ENCODE measurements at places on chromosomes 4 and X. TPM values are rescaled to one million over a fixed set of nuclear protein-coding genes. Genes with fewer than 3 reads are reported as not detected.

The PSAPL1 gene
- total RNA-seq = 0.24 TPM

The MAP7D3 gene
- total RNA-seq = 11.1 TPM

DNA sequence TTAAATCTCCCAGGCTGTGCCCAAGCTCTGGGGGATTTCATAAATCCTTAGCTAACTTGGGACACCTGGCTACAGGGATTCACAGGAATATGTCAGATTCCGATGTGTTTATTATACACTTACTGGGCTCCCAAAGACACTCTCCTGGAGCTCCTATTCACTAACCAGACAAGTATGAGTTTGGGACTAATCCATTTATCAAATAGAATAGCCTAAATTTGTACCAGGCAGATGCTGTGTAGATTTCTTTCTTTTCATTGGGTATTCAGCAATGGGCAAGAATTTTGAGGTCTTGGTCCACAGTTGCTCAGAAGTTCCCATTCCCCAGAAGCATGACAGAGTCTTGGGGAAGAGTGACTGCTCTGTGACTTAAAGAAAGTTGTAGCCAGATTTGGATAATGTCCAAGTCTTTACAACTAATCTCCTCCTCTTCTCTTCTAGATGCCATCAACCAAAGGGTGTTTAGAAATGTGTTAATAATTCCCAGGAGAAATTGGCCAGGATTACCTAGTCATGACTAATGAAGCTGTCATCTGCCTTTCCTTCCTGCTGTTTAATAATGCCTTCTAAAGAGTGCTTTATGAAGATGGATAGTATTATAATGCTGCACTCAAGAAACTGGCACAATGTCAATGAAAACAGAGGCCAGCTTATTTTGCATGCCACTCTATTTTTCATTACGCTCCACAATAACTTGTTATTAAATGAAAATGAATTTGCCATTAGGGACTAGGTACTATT, 120.9 kb downstream of the CHIC2 start:
- peak; percentile 44 for DNase-seq

GRCh38 chr4:138104284-138104680, 137.9 kb downstream of the SLC7A11 start:
- no peak for DNase-seq

DNA sequence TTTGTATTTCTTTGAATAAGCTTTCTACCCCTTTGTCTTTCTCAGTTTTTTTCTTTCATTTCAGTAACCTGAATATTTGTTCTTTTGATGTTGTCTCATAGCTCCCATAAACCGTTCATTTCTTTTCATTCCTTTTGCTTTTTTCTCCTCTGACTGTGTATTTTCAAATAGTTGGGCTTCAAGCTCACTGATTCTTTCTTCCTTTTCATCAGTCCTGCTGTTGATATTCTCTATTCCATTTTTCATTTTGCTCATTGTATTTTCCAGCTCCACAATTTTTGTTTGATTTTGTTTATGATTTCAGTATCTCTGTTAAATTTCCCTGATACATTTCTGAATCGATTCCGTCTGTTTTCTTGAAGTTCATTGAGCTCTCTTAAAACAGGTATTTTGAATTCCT, 129.6 kb upstream of the NUDT6 start:
- DNase-seq = no peak

DNA sequence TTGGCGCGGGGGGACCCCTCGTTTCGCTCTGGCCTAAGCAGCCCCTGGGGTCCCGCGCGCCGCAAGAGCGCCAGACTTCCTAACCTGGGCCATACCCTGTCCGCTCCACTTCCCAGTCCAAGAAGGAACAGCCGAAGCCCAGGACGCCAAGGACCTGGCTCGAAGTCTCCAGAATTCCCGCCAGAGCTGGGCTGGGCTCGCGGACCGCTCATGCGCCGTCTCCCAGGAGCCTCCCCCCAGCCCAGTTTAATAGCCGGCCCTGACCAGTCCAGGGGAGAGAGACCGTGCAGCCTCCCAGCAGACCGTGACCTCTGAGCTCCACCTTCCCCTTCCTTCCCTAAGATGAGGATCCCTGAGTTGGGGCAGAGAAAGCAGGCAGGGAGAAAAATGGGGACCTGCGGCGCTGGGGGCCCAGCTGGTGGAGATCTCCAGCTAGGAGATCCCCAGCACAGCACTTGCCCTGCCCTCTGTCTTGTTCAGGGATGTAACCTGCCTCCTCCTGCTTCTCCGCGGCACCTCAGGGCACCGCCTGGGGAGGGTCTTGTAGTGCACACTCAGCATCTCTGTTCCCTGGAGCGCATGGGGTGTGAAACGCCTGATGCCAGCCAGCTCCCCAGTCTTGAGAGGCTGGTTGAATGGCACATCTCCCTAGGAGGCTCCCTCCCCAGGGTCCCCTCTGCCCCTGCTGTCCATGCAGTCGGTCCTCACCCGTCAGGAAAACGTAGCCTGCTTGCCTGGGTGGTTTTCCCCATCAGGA, 1.2 kb upstream of the LETM1 start:
- peak; percentile 43 for DNase-seq
